Ovary (tissue), 10 donors: ENCODE measurements at places on chromosomes 7 and 10. TPM values are rescaled to one million over a fixed set of nuclear protein-coding genes. Genes with fewer than 3 reads are reported as not detected.

- no peaks in the 10 kb centered on the region for H3K27me3 ChIP-seq
- H3K36me3 ChIP-seq = no peaks in the 10 kb centered on the region
- H3K27ac ChIP-seq = no peak overlapping the region
- no peak overlapping the region for H3K4me3 ChIP-seq
- DNase-seq = no peak
Observed at GRCh38 chr10:4770801-4771553, 55.0 kb upstream of the AKR1E2 start.

Gene GET4
- 30.4 TPM for total RNA-seq

DNA sequence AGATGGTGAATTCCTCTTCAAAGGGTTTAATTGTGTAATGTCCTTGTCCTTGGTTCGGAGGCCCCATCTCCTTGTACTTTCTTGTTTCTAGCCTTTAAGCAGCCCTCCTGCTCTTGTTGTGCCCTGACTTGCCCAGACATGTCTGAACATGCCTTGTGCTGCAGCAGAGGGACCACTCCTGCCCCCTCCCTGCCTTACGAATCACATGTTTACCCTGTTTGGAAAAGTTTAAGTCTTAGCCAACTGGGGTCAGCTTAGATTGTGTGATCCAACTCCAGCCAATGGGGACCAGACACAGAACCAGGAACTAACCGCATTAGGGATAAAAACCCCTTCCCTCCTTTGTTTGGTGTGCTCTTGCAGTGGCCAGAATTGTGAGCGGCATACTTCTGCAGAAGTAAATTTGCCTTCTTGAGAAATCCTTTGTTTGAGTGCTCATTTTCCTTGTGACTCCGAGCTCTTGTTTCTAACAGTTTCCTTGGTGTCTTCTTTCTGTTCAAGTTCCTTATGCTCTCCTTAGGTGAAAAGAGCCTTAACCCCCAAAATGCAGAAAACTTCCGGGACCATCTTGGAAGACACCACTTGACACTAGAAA is 29.4 kb downstream of the CLRN3 start:
- no peaks in the 10 kb centered on the region for H3K4me1 ChIP-seq
- H3K27me3 ChIP-seq = no peaks in the 10 kb centered on the region
- H3K27ac ChIP-seq = no peak overlapping the region
- no peak overlapping the region for H3K4me3 ChIP-seq

DNA sequence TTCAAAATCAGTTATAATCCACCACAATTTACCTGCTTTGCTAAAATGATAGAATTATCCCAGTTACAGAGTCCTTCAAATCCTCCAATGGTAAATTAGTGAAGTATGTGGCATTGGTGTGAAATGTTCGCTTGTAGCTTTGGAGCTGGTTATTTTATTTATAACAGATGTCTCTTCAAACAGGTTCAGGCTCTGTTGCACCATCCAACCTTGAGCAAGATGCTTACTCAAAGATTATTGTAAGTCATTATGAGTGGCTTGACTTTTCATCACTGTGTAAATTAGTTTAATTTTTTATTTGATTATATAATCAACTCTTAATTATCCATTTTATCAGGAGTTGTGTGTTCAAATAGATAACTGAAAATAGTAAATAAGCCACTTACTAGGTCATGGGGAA is 99.4 kb downstream of the BTRC start:
- H3K27ac ChIP-seq = no peak overlapping the region
- DNase-seq = no peak
- no peaks in the 10 kb centered on the region for H3K36me3 ChIP-seq
- no peaks in the 10 kb centered on the region for H3K27me3 ChIP-seq

Gene TUBB8
- not detected for total RNA-seq

DNA sequence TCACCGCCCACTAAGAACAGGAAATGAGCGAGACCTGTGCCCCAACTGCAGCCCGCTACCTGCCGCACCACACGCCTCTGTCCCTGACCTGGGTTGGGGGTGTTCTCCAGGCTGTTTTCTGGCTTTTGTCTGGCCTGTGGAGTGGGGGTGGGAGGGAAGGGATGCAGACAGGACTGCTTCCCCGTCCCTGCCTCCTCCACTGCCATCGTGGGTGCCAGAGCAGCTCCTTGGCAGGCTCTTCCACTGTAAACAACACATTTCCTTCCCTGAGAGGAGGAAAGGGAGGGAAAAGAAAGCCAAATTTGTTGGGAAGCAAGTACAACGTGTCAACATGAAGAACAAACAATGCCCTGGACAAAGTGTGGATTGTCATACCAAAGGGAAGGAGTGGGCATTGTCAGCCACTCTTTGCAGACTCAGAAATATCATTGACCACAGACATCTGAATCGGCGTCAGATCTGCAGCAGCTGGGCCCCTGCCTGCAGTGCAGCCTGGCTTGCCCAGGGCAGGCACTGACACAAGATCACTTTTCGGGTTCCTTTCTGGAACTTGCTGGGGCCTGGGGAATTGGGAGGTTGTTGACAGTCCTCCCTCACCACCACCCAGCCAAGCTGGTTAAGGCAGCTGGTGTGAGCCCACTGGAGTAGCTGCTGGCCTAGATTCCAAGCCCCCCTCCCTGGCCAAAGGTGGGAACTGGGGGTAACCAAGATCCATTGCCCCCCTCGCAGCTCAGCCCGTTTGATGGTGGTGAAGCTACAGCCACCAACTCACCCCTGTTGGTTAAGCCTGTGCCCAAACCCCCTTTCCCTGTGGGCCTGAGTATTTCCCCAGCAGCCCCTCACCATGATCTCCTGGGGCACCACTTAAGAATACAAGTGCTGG is 22.6 kb upstream of the TRIM8 start:
- no peak for DNase-seq
- no peak overlapping the region for H3K4me3 ChIP-seq
- no peaks in the 10 kb centered on the region for H3K36me3 ChIP-seq
- H3K27me3 ChIP-seq = no peaks in the 10 kb centered on the region
- H3K4me1 ChIP-seq = peaks cover 14% of the 10 kb centered on the region
- no peak overlapping the region for H3K27ac ChIP-seq

Gene SPDYE6
- total RNA-seq = not detected

- DNase-seq = peak; percentile 31
- H3K4me3 ChIP-seq = no peak overlapping the region
- H3K27ac ChIP-seq = peak overlapping the region; percentile 16
- peaks cover 7% of the 10 kb centered on the region for H3K4me1 ChIP-seq
- H3K27me3 ChIP-seq = no peaks in the 10 kb centered on the region
Observed at GRCh38 chr10:6409971-6410643, 170.0 kb downstream of the PRKCQ start.

DNA sequence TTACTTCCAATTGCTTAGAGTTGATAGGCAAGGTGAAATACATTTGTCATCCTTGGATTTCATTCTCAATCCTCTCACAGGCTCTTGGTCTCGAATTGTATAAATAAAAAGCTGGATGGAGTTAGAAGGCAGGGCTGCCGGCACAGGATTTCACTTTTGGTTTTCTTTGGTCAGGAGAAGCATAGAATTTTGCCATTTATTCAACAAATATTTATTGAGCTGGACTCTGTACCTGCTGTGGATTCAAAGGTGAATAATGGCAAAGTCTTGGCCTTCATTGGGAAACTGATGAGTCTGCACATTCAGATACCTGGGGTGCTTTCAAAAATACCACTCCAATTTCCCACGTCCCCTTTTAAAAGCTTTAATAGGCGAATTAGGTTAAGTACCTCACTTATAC is 49.7 kb downstream of the PDK4 start:
- DNase-seq = no peak
- H3K4me1 ChIP-seq = peaks cover 15% of the 10 kb centered on the region
- no peak overlapping the region for H3K4me3 ChIP-seq
- H3K36me3 ChIP-seq = no peaks in the 10 kb centered on the region
- H3K27ac ChIP-seq = peak overlapping the region; percentile 82

Gene SEMA3E
- total RNA-seq = 0.36 TPM

- no peak overlapping the region for H3K27ac ChIP-seq
- no peak overlapping the region for H3K4me3 ChIP-seq
- H3K27me3 ChIP-seq = no peaks in the 10 kb centered on the region
Observed at GRCh38 chr10:42645103-42645502, 6.7 kb upstream of the ZNF33B start.

DNA sequence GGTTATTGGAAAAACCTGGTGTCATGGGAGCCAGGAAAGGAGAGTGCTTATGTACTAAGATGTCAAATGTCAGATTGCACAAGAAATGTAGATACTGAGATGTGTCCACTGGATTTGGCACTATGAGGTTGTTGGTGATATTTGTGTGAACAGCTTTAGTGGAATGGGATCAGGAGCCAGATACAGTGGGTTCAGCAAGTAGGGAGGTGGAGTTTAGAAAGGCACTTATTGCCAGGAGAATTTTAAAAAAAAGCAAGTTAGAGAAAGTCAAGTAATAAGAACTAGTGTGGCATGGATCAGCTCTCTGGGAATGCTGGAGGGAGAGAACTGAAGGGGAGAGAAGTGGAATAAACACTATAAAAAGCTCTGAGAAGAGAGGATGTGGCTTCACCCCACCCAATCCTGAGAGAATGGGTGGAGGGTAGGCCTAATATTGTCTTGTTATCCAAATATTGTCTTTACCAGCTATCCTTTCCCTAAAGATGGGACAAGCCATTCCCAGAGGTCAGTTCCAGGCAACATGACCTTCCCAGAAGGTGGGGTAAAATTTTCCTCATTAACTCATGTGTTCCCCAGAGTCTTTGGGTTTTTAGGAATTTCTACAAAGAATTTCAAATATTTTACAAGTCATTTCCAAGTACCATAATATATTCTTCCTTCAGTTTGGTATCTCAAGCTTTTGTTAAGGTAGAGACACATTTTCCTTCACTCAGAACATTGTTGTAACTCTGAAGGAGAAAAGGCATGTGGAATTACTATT is 42.3 kb downstream of the ENTPD1 start:
- H3K36me3 ChIP-seq = no peaks in the 10 kb centered on the region
- no peak for DNase-seq
- H3K27me3 ChIP-seq = no peaks in the 10 kb centered on the region
- no peak overlapping the region for H3K4me3 ChIP-seq

DNA sequence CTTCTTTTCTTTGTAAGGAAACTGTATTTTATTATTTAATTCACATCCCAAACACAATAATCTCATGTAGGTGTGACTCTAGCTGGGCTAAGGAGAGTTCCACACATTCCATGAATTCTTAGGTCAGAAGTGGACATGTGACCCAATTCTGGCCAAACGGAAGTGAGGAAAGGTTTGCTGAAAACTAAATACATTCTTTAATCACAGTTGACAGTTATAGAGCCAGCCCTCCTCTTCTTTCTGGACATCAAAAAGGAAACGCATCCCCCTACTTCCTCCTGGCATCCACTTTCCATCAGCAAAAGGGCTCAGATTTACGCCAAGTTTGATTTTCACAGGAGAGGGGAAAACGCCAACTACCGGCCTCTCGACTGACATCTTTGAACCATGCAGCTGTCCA is 774.4 kb upstream of the POM121L12 start:
- H3K4me3 ChIP-seq = no peak overlapping the region
- DNase-seq = no peak
- no peaks in the 10 kb centered on the region for H3K27me3 ChIP-seq

Gene EBF3
- 0.15 TPM for total RNA-seq

DNA sequence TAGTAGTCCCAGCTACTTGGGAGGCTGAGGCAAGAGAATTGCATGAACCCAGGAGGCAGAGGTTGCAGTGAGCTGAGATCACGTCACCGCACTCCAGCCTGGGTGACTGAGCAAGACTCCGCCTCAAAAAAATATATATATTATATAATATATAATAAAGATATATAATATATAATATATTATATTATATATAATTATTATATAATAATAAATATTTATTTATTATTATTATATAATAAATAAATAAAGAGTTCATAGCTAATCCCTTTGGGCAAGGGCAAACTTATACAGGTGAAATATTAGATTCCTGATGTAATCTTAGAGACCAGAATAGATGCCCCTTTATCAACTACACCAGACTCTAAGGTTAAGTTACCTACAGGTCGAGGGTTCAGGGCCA is 185.2 kb downstream of the PRPF18 start:
- no peak overlapping the region for H3K27ac ChIP-seq
- H3K4me3 ChIP-seq = no peak overlapping the region
- no peaks in the 10 kb centered on the region for H3K4me1 ChIP-seq
- H3K27me3 ChIP-seq = no peaks in the 10 kb centered on the region

Gene PTPN20
- total RNA-seq = 8.7 TPM

DNA sequence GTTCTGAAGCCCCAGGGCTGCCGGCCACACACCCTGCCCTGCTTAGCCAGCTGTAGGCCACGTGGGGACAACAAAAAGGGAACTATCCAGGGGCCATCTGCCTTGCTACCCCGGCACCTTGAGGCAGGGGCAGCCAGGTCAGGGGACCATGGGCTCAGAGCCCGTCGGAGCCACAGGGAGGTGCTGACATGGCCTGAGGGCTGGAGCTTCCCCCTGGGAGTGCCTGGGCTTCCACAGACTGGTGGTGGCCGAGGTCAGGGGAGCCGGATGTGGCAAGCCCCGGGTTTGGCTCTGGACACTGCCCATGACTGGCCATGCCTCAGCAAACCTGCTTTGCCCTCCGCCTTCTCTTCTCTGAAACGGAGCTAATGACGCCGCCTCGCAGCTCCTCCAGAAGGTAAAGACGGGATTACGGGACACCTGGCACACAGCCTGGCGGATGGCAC is 178.5 kb downstream of the EBF3 start:
- H3K27ac ChIP-seq = no peak overlapping the region
- H3K4me1 ChIP-seq = no peaks in the 10 kb centered on the region
- H3K27me3 ChIP-seq = no peaks in the 10 kb centered on the region
- H3K36me3 ChIP-seq = no peaks in the 10 kb centered on the region
- DNase-seq = no peak

DNA sequence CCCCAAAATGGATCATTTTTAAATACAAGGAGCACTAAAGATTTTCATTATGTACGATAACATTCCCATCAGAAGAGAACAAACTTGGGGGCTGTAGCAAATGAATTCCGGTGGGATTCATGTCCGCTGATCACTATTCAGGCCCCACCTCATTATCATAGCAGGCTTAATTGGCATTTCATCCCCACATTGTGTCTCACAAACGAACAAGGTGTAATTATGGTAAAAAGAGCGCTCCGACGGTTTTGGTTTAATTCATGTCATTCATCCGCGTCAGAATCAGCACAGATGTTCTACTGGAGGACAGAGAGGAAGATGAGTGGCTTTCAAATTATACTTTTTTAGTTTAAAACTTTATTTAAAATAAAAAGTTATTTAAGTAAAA is 124.7 kb downstream of the MAD1L1 start:
- no peak for DNase-seq
- H3K27ac ChIP-seq = no peak overlapping the region
- no peak overlapping the region for H3K4me3 ChIP-seq
- no peaks in the 10 kb centered on the region for H3K36me3 ChIP-seq
- no peaks in the 10 kb centered on the region for H3K27me3 ChIP-seq
- peaks cover 16% of the 10 kb centered on the region for H3K4me1 ChIP-seq

GRCh38 chr7:28922624-28923331 is 35.4 kb downstream of the TRIL start:
- no peaks in the 10 kb centered on the region for H3K36me3 ChIP-seq
- no peaks in the 10 kb centered on the region for H3K4me1 ChIP-seq
- peak; percentile 78 for DNase-seq

Gene AKR1D1
- total RNA-seq = not detected

Gene NRP1
- total RNA-seq = 67.2 TPM

- no peaks in the 10 kb centered on the region for H3K36me3 ChIP-seq
- H3K27me3 ChIP-seq = no peaks in the 10 kb centered on the region
- no peak overlapping the region for H3K4me3 ChIP-seq
- peaks cover 24% of the 10 kb centered on the region for H3K4me1 ChIP-seq
- H3K27ac ChIP-seq = no peak overlapping the region
Observed at GRCh38 chr7:133470-133869, 58.9 kb upstream of the FAM20C start.

Gene TCF7L2
- total RNA-seq = 34.7 TPM

Gene LAMB1
- total RNA-seq = 71.8 TPM

- H3K4me1 ChIP-seq = no peaks in the 10 kb centered on the region
- no peak overlapping the region for H3K27ac ChIP-seq
- no peak for DNase-seq
- no peaks in the 10 kb centered on the region for H3K36me3 ChIP-seq
- no peak overlapping the region for H3K4me3 ChIP-seq
Observed at GRCh38 chr7:3979611-3980299, 678.7 kb downstream of the SDK1 start.
